NCI-H2081 (cell line): ENCODE measurements at places on chromosomes 6 and 20.
A peak's percentile ranks its signal among the peaks of the same experiment; 100 is the strongest.

DNA sequence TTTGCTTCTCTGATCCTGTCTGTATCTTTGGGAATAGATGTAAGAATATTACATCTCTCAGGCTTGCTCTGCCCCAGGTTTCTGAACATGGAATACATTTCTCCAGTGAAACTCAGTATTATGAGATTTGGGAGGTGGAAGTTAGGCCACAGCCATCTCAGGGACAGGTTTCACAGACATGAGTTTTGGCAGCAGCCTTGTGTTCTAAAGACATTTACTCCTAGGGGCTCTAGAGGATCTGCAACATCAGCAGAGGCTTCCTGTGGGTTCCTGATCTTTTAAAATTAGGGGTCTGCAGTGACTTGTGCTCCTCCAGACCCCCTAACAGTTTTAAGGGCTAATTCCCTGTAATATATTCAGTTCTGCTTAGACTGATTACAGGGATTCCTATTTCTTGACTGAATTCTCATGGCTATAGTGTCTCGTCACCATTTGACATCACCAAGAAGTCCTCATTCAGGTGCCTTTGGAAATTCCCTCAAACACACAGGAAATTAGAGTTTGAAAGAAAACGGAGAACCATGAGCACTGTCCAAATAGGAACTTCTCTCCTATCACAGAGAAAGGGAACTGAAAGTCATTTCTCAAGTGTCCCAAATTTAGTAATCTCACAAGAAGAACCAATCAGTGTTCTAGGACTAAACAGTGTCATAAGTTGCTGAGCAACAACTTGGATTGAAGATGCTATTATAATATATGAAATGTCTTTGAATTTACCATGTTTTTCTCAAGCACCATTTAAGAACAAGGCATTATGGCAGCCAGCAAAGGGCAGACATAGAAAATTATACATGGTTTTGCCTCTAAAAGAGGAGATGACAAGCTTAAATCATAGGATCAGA, 2.5 kb upstream of the HLA-DRA start:
- no peak for DNase-seq

- DNase-seq = no peak
These were observed 353.5 kb upstream of the IRAK1BP1 start for GRCh38 chr6:78513856-78514255.

DNA sequence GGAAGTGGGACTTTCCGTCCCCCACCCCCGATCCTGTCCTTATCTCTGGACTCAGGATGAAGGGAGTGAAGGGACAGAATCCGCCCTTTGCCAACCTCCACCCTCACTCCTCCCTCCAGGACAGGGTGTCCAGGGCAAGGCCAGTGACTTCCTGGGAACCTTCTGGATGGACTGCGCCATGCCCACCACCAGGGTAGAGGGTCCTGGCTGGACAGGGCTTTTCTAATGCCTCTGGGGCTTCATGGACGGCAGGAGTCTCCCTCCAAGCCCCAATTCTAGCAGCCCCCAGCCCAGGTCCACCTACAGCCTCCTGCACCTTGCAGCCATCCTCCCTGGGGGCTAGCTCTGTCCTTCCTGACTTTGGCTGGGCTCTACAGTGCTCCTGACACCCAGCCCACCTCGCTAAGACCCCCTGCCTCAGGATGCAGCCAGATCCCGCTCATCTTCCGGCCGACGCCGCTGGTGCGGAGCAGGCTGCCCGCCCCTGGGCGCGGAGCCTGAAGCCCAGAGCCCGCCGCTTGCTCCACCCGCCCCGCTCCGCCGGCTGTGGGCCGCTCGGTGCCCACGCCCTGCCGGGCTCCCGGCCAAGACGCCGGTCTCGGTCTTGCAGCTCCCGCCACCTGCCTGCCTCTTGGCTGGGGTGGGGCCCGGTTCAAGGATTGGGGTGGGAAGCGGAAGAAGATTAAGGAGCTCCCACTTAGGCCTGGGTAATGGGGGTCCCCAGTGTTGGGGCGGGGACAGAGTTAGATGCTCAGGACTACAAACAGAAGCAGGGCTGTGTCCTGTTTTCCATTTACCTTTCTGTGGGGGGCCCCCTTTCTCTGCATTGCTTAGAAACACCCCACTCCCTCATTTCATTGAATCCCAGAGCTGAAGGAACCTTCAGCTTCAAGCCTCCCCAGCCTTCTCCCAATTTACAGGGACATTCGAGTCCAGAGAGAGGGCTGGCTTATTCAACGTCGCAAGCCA, 72.8 kb downstream of the MDGA1 start:
- DNase-seq = peak; percentile 44

GRCh38 chr20:32920066-32920465, 61.3 kb downstream of the EFCAB8 start:
- DNase-seq = no peak

GRCh38 chr6:89371849-89372505, 19.5 kb upstream of the UBE2J1 start:
- peak; percentile 58 for DNase-seq

GRCh38 chr6:118284736-118285360, 263.2 kb upstream of the PLN start:
- peak; percentile 19 for DNase-seq

DNA sequence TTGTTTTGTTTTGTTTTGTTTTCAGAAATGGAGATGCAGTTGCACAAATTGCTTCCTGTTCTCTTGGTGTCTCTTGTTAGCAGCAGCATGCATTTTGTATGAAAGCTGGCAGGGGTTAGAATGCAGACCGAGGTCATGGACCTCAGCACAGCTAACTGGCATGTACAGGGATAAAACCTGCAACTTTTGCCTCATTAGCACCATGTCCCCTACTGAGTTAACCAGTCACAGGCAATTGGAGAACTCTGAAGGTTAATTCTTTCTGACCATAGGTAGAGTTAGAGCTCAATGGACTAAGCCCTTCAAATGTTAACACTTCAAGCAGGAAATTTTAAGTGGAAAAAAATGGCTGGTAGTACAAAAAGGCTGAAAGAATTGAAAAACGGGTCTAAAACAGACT, 377.1 kb downstream of the ADGRB3 start:
- no peak for DNase-seq
